Thymus (tissue), 14 donors: ENCODE measurements at places on chromosomes 2 and 18. TPM values are rescaled to one million over a fixed set of nuclear protein-coding genes. Genes with fewer than 3 reads are reported as not detected.
A peak's percentile ranks its signal among the peaks of the same experiment; 100 is the strongest.

Gene RSAD2
- total RNA-seq: 26.3 TPM

Gene TRIM43
- 0.66 TPM for total RNA-seq

Gene MC4R
- total RNA-seq: 0.33 TPM

GRCh38 chr2:238879043-238879442 is 31.2 kb downstream of the TWIST2 start:
- H3K36me3 ChIP-seq: no peaks in the 10 kb centered on the region
- H3K27ac ChIP-seq: no peak overlapping the region
- no peak for DNase-seq
- peaks cover 2% of the 10 kb centered on the region for H3K27me3 ChIP-seq
- H3K4me1 ChIP-seq: no peaks in the 10 kb centered on the region
- H3K4me3 ChIP-seq: no peak overlapping the region

DNA sequence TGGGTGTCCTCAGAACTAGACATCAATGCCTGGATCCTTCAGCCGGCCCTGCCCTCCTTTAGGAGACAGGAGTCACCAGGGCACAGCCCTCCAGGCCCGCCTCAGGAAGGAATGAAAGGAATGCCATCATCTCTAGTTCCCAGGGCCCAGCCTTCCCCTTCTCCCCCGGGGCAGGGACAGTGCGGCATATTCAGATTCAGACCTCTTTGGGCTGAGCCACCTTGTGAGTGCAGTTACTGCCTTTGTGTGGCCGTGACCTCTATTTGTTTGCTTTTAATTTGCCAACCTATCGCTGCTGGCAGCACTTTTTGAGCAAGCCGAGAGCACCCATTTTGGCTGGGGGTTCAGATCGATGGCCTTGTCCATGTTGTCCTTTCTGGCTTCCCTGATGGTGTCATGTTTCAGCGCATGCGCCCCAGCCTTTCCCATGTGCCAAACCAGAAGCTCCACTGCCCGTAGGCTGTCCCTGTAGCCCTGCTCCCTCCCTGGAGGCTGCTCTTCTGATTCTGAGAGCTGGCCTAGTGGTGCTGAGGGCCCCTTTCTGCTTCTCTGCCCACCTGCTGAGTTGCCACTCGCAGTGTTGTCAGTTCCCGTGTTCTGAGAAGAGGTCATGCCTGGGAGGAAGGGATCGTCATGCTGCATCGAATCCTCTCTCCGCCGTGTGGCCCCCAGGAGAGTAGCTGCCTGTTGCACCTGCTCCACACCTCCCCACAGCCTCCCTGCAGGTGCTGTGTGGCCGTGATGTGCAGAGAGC is 10.9 kb downstream of the ANKRD23 start:
- no peak overlapping the region for H3K4me3 ChIP-seq
- peak; percentile 39 for DNase-seq
- H3K36me3 ChIP-seq: peaks cover 76% of the 10 kb centered on the region
- peaks cover 7% of the 10 kb centered on the region for H3K4me1 ChIP-seq
- H3K27ac ChIP-seq: no peak overlapping the region

Gene DPP4
- 23.9 TPM for total RNA-seq

Gene ALLC
- 0.05 TPM for total RNA-seq

Gene AKAIN1
- total RNA-seq: 0.14 TPM

DNA sequence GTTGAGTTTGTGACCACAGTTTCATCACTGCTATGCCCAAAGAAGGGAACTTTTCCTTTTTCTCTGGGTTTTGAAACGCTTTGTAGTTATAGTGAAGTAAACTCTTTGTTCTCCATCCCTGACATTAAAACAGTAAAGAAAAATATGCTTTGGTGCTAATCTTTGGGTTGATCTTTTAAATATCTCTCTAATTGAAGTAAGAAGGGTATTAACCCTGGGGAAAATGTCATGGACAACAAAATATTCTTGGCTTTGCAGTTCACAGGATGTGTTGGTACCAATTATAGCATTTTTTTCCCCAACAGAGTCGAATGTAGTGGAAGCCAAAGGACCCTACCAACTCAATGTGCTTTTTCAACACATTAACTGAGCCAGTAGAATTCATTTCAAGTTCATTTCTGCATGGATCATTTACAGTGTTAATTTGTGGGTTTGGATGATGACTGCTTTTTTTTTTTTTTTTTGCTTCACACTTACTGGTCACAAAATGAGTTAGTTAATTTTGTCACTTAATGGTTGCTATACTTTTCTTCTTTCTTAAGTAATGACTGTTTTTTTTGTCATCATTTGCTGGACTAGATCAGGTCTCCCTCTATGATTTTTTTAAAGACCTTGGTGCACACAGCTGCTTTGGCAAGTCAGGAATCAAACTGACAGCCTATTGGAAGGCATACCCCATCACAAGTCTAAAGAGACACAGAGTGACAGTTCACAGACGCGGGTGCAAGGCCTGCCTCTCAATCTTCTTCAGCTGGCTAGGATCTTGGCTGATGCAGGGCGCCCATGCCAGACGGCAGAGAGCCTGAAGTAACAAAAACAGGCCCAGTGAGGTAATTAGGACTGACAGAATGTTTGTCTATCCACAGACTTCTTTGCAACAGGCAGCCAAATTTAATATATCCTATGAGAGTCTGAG is 98.8 kb upstream of the MMADHC start:
- no peaks in the 10 kb centered on the region for H3K4me1 ChIP-seq
- no peak overlapping the region for H3K4me3 ChIP-seq
- DNase-seq: no peak
- H3K36me3 ChIP-seq: no peaks in the 10 kb centered on the region
- H3K27me3 ChIP-seq: no peaks in the 10 kb centered on the region
- no peak overlapping the region for H3K27ac ChIP-seq

Gene MFSD2B
- 0.19 TPM for total RNA-seq

GRCh38 chr2:65000644-65001043 is 11.4 kb downstream of the SLC1A4 start:
- no peak overlapping the region for H3K4me3 ChIP-seq
- no peak overlapping the region for H3K27ac ChIP-seq
- peaks cover 18% of the 10 kb centered on the region for H3K36me3 ChIP-seq
- peaks cover 2% of the 10 kb centered on the region for H3K4me1 ChIP-seq
- no peaks in the 10 kb centered on the region for H3K27me3 ChIP-seq

Gene PSTPIP2
- total RNA-seq: 6.1 TPM

DNA sequence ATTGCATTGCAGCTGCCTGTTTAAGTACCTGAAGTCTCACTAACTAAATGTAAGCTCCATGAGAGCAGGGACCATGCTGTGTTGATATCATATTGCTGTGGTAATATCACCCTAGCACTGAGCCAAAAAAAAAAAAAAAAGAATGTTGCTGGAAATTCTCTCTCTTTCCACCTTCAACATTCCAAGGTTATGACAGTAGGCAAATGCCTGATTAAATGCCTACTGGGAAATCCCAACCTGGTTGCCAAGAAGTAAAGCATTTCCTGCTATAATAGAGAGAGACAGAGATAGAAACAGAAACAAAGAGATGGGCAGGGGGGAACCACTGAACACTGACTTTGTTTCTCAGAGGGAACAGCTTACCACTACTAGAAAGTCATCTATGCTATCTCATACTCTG is 1604.2 kb downstream of the LRP1B start:
- no peaks in the 10 kb centered on the region for H3K36me3 ChIP-seq
- H3K4me3 ChIP-seq: no peak overlapping the region
- DNase-seq: no peak
- no peaks in the 10 kb centered on the region for H3K27me3 ChIP-seq
- H3K27ac ChIP-seq: no peak overlapping the region

Gene MERTK
- 5.7 TPM for total RNA-seq

GRCh38 chr2:162729469-162729868 is 109.1 kb downstream of the KCNH7 start:
- H3K36me3 ChIP-seq: no peaks in the 10 kb centered on the region
- no peak for DNase-seq
- H3K27ac ChIP-seq: no peak overlapping the region
- no peak overlapping the region for H3K4me3 ChIP-seq
- no peaks in the 10 kb centered on the region for H3K4me1 ChIP-seq

Gene ERBB4
- 0.19 TPM for total RNA-seq

DNA sequence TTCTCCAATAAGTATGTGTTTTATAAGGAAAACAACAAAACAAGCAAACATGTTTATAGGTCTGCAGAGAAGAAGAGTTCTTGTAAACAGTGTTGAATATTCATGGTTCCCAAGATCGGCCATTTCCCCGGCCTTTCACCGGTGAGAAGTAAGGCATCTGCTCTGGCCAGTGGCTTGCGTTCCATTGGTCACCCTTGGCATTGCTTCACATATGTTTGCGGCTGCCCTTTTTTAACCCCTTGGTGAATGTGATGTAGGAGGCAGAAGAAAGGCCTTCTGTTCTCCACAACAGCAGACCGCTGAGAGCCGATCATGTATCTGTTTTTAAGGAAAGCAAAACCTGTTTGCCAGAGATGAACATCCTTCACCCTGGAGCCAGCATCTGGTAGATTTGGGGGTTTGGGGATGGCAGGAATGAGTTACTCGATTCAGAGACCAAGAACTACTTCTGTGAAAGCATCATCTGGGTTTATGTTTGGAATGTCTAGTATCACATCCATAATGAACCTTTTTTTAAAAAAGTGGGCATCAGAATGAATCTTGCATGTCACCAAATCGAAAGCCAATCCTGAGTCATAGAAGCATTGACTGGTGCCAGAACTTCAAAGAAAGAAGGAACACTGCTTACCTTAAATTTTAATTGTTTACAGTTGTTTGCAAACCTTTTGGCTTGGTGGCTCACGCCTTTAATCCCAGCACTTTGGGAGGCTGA is 112.3 kb downstream of the AGAP1 start:
- no peak overlapping the region for H3K4me3 ChIP-seq
- no peaks in the 10 kb centered on the region for H3K36me3 ChIP-seq
- H3K4me1 ChIP-seq: no peaks in the 10 kb centered on the region
- DNase-seq: no peak
- H3K27me3 ChIP-seq: no peaks in the 10 kb centered on the region

Gene NEU2
- not detected for total RNA-seq

DNA sequence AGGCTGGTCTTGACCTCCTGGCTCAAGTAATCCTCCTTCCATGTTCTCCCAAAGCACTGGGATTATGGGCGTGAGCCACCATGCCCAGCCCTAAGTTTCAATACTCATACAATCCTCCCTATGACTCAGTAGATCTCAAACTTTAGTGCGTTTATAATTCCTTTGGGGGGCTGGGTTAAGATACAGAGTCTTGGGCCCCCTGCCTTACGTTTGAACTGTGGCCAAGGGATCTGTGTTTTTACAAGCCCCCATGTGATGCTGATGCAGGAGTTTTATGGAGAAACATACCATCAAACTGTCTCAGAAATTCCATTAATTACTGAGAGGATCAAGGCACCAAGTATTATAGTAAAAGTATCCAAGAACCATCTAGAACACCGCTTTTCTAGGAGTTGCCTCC is 38.2 kb upstream of the FAM136A start:
- no peaks in the 10 kb centered on the region for H3K27me3 ChIP-seq
- DNase-seq: no peak
- no peaks in the 10 kb centered on the region for H3K36me3 ChIP-seq
- no peaks in the 10 kb centered on the region for H3K4me1 ChIP-seq

Gene HJURP
- 29.7 TPM for total RNA-seq

- DNase-seq: no peak
- no peak overlapping the region for H3K27ac ChIP-seq
- peaks cover 53% of the 10 kb centered on the region for H3K27me3 ChIP-seq
- H3K4me1 ChIP-seq: peaks cover 3% of the 10 kb centered on the region
Measured at GRCh38 chr2:106581328-106581727, 94.2 kb downstream of the CD8B2 start.

- peaks cover 67% of the 10 kb centered on the region for H3K36me3 ChIP-seq
- DNase-seq: no peak
- H3K27ac ChIP-seq: no peak overlapping the region
- no peak overlapping the region for H3K4me3 ChIP-seq
- no peaks in the 10 kb centered on the region for H3K27me3 ChIP-seq
- H3K4me1 ChIP-seq: no peaks in the 10 kb centered on the region
Measured at GRCh38 chr2:64094663-64095382, 49.4 kb downstream of the PELI1 start.
